Activated T-cell treated with anti-CD3 and anti-CD28 coated beads, Interleukin-2, amount 50 U/mL, for 72 hours (primary cell): ENCODE measurements at places on chromosomes 6 and 20. TPM values are rescaled to one million over a fixed set of nuclear protein-coding genes. Genes with fewer than 3 reads are reported as not detected.

Gene GINS1
- total RNA-seq, result 22.4 TPM

Gene WFDC9
- not detected for total RNA-seq

DNA sequence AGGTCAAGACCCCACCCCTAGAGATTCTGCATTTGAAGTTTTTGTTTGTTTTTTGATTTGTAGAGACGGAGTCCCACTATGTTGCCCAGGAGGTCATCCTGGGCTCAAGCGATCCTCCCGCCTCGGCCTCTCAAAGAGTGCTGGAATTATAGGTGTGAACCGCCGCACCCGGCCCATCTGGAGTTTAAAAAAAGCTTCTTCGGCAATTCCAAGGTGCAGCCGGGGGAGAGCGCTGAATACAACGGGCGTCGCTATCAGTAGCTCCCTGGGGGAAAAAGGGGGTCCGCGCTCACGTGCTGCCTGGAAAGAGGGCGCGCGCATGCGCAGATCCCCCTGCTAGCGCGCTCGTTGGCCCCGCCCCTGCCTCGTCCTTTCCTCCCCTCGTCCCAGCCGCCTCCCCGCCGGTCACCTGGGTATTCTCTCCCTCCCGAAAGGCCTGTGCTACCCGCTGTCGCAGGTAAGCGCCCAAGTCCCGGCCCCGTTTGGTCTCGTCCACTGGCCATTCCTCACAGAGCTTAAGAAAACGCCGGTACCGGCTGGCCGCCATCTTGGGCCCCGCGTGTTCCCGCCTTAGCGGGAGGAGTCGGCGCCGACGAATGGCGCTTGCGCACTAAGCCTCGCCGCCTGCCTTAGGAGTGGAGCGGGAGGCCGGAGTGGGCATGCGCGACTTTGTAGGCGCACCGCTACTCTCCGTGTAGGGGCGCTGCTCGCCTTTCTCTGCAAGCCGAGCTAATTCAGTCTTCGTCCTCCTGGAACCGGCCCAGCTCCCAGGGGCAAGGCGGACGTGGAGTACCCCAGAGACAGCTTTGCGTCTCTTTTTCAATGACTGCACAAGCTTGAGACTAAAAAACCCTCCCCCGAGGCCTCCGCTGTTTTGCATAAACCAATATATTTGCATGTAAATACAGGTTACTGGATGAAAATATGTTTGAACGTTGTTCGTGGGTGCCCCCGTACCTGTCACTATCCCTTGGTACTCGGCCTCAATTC is at the start of gene UQCC2:
TSS of gene UQCC2 (minus strand) at position 561 of the 990 bp plus-strand sequence. CDS start at position 547, 14 bp downstream.
- DNase-seq, result peak; percentile 97

GRCh38 chr6:21538186-21538798 is 55.3 kb upstream of the SOX4 start:
- DNase-seq, result no peak

GRCh38 chr6:158242071-158242606 is 70.1 kb upstream of the TULP4 start:
- DNase-seq, result no peak

DNA sequence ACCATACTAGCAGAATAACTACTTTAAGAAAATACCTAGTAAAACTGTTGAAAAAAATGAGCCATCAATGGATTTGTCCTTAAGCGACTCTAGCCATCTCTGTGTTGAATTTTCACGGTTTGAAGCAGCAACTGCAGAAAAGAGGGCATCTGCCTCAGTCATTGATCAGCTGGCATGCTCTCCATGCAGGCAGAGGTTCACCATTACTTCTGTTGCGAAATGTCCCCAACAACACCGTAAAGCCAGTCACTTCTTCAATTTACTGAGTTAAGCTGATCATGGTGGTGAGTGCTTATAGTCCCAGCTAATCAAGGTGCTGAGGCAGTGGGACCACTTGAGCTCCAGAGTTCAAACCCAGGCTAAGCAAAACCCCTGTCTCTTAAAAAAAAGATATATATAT is 11.1 kb downstream of the TPD52L1 start:
- no peak for DNase-seq

DNA sequence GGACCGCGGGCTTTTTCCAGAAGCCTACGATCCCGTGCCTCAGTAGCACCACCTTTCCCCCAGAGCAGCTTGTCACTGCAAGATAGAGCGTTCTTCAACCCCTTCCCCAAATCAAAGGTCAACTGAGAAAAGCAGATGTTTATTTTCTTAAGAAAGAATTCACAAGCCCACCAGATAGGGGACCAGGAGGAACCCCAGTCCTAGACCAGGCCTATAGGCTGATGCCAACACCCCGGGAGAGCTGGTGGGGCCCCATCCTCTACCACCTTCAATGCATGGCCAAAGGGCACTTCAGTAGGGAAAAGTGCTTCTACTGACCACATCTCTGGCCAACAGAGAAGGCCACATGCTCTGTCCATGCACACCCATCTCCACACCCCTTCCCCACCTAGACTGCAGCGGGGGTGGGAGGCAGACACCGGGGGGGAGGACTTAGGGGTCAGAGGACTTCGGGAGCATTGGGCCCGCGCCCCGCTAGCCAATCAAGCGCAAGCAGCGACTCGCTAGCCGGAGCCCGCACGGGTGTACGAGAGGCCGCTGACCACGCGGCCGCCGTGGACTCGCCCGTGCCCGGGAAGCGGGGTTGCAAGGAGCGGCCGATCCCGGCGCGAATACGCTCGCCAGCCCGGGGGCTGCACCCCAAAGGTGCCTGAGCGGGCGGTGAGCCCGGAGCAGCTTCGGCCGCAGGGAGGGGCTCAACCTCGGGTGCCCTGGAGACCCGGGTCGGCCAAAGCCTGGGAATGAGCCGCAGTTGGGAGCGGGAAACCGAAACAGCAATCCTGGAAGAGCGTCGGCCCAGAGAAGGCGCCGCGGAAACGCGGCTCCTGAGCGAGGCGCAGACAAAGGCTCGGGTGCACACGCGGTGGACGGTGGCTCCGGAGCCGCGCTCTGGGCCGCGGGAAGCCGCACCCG is 2.8 kb downstream of the PDE10A start:
- DNase-seq, result no peak

DNA sequence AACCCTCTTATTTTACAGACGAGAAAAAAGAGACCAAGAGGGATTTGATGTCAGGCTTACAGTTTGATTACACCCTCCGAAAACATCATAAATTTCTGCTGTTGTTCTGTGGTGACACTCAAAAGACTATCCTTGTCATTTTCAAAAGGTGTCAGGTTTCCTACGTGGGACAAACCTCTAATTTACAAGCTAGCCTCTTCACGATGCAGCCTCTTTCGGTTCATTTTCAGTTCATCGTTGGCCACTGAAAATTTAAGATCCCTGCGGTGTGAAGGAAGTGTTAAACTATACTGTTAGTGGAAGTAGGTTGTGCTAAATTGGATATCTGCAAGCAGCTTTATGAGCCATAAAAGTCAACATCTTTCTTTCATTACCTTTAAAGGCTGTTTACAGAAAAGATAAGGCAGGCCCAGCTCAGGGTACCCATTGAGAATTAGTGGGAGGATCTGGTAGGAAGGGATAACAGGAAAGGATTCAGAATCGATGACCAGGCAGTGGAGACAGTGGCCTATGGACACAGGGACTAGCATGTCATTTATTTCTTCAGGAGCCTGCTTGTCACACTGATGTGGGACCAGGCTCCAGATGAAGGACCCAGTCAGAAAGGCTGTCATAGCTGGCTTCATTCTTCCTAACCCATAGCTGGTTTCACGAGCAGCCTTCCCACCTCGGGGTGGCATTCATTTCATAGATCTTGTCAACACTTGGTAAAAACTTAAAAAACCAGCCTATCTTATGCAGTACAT is 329.1 kb upstream of the SOX4 start:
- DNase-seq, result no peak

- no peak for DNase-seq
These were observed 128.0 kb downstream of the TENT5A start for GRCh38 chr6:81624453-81624852.

- DNase-seq, result no peak
These were observed 50.4 kb upstream of the APCDD1L start for GRCh38 chr20:58565461-58566175.

DNA sequence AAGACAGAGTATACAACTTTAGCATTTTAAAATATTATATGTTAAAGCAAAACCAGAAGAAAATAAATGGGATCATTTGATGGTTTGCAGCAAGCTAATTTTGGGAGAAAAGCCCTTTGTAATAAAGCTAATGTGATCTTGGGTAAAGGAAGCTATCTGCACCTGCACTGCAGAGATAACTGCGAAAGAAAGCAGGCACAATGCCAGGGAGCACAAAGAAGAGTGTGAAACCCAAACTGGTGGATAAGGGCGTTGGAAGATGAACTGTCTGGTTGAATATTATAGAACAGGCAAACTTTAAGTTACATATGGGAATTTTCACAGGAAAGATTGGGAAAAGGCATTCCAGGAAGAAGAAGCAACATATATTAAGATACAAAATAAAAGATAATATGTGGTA is 179.2 kb upstream of the KHDRBS2 start:
- DNase-seq, result no peak

GRCh38 chr6:43608310-43608763 is 20.7 kb downstream of the GTPBP2 start:
- DNase-seq, result peak; percentile 55
